ENCODE measurements at places on chromosomes 7 and 10.

DNA sequence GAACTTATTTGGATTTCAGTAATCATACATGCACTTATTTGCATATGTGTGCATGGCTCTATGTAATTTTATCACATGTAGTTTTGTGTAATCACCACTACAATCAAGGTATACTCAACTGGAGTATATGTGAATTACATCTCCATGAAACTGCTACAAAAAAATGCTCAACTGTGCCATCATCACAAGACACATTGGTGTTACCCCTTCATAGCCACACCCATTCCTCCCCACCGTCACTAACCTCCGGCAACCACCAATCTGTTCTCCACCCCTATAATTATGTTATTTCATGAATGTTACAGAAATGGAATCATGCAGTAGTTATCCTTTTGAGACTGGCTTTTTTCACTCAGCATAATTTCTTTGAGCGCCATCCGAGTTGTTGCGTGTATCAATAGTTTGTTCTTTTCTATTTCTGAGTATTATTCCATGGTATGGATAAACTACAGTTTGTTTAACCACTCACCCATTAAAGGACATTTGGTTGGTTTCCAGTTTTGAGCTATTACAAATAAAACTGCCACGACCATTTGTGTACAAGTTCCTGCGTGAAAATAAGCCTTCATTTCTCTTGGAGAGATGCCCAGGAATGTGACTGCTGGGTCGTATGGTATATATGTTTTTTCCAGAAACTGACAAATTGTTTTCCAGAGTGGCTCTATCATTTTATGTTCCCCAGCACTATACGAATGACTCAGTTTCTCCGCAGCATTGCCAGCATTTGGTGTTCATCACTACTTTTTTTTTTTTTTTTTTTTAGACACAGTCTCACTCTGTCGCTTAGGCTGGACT lies 11.3 kb upstream of the SMO start:
- no peak for DNase-seq

DNA sequence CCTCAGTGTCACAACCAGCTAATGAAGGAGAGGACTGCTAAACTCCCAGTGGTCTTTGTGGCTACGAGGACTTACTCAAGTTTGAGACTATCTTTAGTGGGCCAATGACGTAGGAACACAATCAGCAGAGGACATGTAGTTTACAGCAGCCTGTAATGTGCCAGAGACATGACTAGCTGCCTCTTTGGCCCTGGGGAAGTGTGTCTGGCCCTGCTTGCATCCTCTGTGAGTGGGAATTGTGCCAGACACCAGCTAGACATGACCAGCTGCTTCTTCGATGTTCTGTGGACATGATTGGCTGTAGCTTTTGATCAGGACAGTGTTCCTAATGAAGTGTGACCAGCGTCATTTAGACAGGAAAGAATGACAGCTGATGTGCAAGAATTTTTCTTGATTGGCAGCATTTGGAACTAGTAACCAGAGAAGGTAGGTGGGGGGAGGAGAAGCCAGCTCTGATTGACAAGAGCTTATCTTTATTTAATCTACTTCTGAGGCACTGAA lies 141.7 kb downstream of the AUTS2 start:
- no peak for DNase-seq

DNA sequence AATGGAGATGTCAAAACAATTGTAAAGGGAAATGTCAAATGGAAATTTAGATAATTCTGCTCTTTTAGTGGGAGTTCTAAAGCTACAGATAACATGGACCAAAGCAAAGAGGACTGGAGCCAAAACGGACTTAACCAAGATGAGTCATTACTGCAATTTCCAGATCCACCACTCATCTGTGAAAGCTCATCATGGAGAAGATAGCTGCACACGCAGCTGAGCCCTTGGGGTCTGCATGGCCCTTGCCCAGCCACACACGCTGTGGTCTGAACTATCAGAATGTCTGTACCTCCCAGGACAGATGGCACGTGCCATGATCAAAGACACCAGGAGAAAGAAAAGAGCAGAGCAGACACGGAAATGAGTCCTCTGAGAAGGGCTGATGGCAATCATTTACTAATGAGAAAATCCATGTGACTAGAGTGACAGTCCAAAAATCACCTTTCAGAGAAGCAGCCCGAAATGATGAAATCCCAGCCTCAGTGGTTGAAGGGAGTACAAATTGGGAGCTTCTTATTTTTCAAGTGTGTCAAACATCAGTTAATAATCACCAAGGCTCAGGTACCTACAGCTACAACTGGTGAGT lies 177.9 kb upstream of the MGMT start:
- DNase-seq: no peak

GRCh38 chr10:69312528-69312927 lies 34.2 kb downstream of the HK1 start:
- DNase-seq: no peak

- DNase-seq: no peak
Measured at GRCh38 chr10:61662794-61663259, at the start of gene CABCOCO1. Gene CABCOCO1, plus strand, starts transcription at chr10:61662929. Its CDS starts 44 bp downstream, at chr10:61662973.

- no peak for DNase-seq
Measured at GRCh38 chr7:82268632-82269031, 174.9 kb downstream of the CACNA2D1 start.
